Endothelial cell (in vitro differentiated cells): ENCODE measurements at places on chromosomes 4 and X.

- H3K36me3 ChIP-seq = no peaks in the 10 kb centered on the region
- peak; percentile 3 for DNase-seq
Measured at GRCh38 chrX:136608295-136608933, 39.5 kb upstream of the CD40LG start.

DNA sequence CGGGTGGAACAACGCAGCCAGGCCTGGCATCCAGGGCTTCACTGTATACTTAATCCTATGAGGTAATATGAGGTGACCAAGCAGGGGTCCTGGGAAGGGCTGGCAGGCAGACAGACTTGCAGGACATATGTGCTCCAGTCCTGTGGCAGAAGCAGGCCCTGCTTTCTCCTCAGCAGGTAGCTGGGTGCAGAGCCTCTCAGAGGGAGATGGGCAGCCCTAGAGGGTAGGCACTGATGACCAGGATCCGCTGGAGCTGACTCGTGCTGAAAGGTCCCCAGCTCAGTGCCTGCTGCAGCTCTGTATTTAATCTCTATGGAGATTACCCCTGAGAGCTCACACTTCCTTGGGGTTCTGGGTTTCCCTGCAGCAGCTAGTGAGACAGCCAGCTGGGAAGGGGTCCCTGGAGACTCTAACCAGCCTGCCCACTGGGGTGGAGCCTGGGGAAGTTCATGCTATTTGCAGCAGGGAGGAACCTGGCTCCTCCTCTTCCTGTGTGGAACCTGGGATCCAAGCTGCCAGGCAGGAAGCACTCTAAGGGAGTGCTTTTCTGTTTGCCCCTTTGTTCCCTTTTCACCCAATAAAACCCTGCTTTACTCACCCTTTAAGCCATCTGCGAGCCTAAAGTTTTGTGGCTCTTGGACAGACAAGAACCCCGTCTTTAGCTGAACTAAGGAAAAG lies 339.2 kb downstream of the DCAF12L2 start:
- H3K4me3 ChIP-seq = no peak overlapping the region
- H3K36me3 ChIP-seq = no peaks in the 10 kb centered on the region
- no peaks in the 10 kb centered on the region for H3K27me3 ChIP-seq
- no peaks in the 10 kb centered on the region for H3K4me1 ChIP-seq

- H3K36me3 ChIP-seq = no peaks in the 10 kb centered on the region
- H3K27ac ChIP-seq = no peak overlapping the region
- no peak for DNase-seq
Measured at GRCh38 chr4:178264001-178264400, 821.8 kb upstream of the AGA start.

DNA sequence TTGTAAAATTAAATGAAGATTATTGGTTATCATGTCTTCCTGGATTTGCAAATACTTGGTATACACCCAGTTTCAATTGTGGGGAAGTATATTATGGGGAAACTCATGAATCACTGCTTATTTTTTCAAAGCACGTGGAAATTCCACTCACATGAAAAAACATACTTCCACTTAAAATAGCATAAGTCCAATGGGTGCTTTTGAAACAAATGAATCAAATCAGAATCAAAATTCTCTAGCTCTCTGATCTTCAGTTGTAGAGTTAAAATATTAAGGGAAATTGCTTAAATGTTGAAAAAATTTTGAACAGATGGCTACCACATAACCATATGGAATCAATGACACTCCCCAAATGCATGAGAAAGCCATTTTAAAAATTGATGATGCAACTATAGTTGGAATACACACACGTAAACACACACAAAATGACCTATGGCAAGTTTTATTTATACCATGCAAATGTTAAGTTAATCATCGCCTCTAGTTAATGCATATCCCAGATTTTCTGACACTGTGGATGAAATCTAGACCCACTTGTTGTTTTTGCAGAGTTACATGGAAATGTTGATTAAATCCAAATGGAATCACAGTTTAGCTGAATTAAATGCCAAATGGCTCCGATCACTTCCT lies 93.2 kb downstream of the ARSF start:
- H3K36me3 ChIP-seq = no peaks in the 10 kb centered on the region
- H3K27ac ChIP-seq = no peak overlapping the region
- H3K27me3 ChIP-seq = no peaks in the 10 kb centered on the region
- no peak for DNase-seq
- H3K4me3 ChIP-seq = no peak overlapping the region

GRCh38 chr4:163356104-163356503 lies 12.4 kb downstream of the NPY5R start:
- no peak overlapping the region for H3K4me3 ChIP-seq
- no peaks in the 10 kb centered on the region for H3K27me3 ChIP-seq
- no peaks in the 10 kb centered on the region for H3K36me3 ChIP-seq
- H3K27ac ChIP-seq = no peak overlapping the region

DNA sequence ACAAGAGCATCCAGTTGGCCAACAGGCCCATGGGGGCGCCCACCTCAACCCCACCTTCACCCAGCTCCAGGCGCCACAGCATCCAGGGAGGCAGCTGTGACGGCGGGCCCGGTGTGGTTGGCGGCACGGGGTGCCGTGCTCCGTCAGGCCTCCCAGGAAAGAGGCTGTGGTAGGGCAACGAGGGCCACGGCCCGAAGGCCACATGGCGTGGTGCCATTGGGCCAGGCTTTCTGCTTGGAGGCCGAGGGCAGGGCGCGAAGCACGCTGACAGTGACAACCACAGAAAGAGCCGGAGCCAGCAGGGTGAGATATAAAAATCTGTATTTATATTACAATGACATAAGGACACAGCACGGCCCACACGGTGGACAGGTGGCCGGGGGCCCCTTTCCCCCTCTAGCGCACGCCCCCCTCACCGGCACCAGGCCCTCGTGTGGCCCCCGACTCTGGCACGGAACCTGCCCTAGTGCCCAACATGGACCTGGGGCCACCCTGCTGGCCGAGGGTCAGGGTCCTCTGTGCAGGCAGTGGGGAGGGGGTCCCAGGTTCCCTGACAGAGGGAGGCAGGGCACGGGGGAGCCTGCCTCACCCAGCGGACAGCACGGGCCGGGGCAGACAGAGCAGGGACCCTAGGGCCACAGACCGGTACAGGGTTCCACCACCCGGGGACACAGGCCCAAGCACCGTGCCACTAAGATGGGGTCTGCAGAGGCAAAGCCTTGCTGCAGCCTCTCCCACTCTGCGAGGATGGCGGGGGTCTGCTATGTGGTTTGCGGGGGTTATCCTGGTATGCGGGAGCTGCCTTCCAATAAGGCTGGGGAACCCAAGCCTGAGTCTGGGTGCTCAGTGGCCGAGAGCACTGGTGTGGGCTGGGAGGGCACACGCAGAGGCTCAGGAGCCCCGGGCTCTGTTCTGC lies 5.5 kb upstream of the HAUS3 start:
- DNase-seq = peak; percentile 4
- H3K27me3 ChIP-seq = peaks cover 14% of the 10 kb centered on the region
- H3K4me3 ChIP-seq = no peak overlapping the region
- H3K36me3 ChIP-seq = peaks cover 20% of the 10 kb centered on the region
- H3K27ac ChIP-seq = no peak overlapping the region
